ENCODE measurements at places on chromosomes 4 and X.

DNA sequence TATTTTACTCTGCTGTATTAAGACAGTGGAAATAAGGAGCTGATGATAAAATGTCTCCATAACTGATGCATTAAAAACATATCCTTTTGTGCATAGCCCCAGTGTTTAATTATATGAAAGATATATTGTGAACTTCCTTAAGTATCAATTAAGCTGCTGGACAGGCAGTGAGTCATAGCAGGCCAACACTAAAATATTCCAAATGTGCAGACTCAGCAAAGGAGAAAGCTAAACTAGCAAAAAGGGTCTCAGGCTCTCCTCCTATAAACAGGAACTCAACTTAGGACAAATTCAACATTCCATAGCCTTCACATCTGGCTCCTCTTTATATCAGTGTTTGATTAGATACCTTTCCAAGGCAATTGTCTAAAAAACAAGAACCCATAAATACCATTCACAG is 15.6 kb downstream of the TNMD start:
- no peak for DNase-seq

- no peak for DNase-seq
Observed at GRCh38 chr4:99806545-99806944, 10.1 kb upstream of the DAPP1 start.

- peak; percentile 33 for DNase-seq
Observed at GRCh38 chrX:17459008-17459611, 84.1 kb downstream of the NHS start.

DNA sequence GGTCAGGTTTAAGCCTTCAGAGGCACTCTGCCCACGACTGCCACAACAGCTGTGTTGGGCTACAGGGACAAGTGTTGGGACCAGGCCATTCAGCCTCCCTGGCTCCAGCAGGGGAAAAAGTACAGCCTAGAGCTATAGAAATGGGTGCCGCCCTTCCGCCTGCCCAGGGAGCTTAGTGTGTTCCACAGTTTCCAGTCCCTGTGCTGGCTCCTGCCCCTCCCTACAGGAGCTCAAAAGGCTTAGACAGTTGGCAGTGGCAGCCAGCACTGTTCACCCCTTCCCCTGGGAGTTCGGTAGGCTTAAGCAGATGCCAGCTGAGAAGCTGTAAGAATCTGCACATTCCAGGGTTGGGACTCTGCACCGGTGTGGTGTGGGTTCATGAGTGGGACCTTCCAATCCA is 408.2 kb upstream of the INTU start:
- no peak for DNase-seq

DNA sequence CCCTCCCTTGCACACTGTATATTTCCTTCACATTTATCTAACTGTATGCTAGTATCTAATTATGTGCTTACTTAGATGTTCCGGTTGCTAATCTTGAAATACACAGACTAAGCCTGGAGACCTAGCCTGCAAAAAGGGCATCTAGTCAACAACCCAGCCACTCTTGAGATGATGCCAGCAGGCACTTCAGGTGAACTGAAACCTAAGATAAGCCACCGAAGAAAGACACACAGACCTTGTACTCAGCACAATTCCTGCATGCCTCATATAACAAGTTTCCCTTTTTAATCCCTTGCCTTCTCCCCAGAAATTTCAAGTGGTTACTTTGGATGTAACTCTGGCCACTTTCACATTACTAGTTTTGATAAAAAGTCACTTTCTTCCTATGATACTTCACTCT is 2506.6 kb downstream of the ARAP2 start:
- no peak for DNase-seq

DNA sequence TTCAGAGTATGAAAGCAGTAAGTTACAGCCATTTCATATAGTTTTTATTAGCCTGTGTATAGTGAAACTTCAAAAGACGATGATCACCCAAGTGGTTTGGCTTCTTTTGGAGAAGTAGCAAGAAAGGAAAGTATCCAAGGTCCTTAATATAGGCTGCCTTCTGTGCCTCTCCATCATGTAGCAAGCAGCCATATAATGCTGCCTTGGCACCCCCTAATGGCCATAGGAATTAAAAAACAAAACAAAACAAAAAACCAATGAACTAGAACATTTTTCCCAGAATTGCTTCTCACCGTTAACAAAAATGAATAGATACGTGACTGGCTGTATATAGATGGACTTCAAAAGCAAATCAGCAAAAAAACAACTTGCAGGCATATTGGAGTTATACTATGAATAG is 18.9 kb downstream of the LAMP2 start:
- no peak for DNase-seq

DNA sequence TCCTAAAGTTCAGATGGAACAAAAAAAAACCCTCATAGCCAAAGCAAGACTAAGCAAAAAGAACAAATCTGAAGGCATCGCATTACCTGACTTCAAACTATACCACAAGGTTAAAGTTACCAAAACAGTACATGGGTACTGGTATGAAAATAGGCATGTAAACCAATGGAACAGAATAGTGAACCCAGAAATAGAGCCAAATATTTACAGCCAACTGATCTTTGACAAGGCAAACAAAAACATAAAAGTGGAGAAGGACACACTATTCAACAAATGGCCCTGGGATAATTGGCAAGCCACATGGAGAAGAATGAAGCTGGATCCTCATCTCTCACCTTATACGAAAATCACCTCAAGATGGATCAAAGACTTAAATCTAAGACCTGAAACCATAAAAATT is 44.2 kb upstream of the TMEM192 start:
- DNase-seq = no peak

GRCh38 chr4:139300431-139301112 is 733 bp upstream of the NAA15 start:
- peak; percentile 70 for DNase-seq

DNA sequence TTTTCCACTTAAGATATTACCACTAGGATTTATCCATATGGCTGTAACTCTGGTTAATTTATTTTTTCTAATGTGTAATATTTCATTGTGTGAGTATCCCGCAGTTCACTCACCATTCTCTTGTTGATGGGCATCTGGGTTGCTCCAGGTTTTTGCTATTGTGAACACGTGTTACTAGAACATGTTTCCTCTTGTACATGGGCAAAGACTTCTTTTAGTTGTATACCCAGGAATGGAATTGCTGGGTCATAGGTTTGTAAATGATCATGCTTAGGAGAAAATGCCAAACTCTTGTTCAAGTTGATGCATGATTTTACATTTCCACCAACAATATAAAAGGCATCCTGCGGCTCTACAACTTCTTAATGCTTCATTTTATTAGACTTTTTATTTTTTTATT is 26.8 kb downstream of the SYNPO2 start:
- DNase-seq = no peak

GRCh38 chr4:139700568-139700967 is 34.9 kb downstream of the MGST2 start:
- no peak for DNase-seq

DNA sequence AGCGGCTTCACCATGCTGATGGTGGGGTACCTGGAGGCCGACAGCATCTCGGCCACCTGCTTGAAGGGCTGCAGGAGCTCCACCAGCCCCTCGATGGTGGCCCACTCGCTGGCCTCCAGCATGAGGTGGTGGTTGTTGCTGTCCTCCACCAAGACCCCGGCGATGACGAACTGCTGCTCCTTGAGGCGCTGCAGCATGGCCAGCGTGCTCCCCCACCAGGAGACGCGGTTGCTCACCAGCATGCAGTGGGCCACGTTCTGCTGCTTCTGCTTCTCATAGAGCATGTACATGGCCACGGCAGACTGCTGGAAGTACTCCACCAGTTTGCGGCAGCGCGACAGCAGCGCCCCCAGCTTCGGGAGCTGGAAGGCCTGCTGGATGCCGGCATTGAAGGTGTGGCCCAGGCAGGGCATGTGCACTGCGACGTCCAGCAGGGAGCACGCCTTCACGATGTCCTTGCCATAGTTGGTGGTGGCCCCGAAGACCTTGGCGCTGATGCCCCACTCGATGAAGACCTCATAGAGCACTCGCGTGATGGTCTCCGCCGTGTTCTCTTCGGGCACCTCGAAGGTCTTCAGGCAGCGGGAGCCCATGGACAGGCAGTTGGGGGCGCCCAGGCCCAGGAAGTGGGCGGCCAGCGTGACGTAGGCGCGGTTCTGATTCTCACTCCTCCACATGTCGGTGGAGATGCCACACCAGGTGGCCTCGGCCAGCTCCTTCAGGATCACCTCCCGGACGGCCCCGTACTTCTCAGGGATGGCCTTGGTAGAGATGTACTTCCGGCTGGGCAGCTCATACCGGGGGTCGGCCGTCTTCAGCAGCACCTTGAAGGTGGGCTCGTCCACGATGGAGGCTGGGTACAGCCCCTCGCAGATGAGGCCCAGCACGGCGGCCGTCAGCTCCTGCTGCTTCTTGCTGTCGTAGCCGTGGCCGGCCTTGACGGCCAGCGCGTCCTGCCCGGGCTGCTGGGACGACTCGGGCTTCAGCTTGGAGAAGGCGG is 11.0 kb downstream of the DHRSX start:
- DNase-seq = no peak

DNA sequence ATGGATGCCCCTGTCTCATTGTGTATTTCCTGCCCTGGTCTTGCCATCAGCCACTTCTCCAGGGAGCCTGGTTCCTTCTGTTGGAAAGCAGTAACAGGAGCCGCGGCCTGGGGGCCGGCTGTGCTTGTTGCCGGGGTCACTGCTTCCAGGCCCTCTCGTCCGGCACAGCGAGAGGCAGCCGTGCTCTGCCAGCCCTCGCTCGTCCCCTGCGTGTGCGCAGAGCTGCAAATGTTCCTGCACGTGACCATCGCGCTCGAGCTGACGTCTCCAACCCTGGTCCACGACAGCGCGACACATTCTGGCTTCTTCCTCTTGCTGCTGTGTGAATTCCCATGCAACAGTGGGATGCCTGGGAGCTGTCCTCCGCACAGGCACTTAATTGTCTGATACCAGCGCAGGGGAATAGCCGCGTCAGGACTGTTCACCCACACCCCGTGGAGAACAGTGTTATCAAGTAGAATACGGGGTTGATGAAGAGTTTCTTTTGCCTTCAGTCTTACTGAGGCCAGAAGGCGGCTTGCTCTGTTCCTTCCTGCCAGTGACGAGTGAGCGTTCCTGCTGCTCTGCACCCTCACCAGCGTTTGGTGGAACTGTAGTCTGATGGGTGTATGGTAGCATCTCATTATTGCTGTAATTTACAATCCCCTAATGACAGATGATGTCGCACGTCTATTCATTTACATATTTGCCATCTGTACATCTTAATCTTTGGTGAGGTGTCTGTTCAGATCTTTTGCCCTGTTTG is 12.3 kb downstream of the PDE6B start:
- DNase-seq = no peak

All from EL (cell line).